ENCODE measurements at places on chromosomes 13 and 19.

- no peak for DNase-seq
Observed at GRCh38 chr13:44583137-44583536, 7.0 kb upstream of the TSC22D1 start.

DNA sequence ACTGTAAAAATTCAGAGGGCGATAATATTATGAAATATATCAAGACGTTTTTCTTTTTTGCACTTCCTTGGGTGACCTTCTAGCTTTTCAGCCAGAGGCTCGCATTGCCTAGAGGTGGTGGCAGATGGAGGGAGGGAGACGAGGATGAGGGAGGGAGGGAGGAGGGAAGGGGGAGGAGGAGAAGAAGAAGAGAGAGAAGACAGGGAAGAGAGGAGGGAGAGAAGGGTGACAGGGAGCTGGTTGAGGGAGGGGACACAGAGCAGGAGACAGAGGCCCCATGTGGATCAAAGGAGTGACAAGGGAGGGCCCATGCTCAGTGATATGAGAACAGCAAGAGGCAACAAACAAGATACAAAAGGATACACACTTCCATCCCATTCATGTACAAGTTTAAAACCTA is 8.0 kb upstream of the KCTD15 start:
- no peak for DNase-seq

GRCh38 chr19:15635016-15635805 is 5.5 kb upstream of the CYP4F3 start:
- no peak for DNase-seq

GRCh38 chr19:29771708-29772414 is 39.9 kb upstream of the CCNE1 start:
- no peak for DNase-seq

GRCh38 chr13:52010890-52011631 is at the start of gene ATP7B:
ATP7B (minus strand) TSS chr13:52011450; CDS start chr13:52011337, 113 bp downstream.
- DNase-seq = no peak
